Large intestine (tissue), 12 donors: ENCODE measurements at places on chromosomes 13 and 19. TPM values are rescaled to one million over a fixed set of nuclear protein-coding genes. Genes with fewer than 3 reads are reported as not detected.

The RABAC1 gene
- 82.4 TPM for polyA plus RNA-seq

The FBXO17 gene
- 88.6 TPM for polyA plus RNA-seq

The ZNF563 gene
- polyA plus RNA-seq: 2.8 TPM

The FEM1A gene
- 1.7 TPM for polyA plus RNA-seq

The TMEM238 gene
- polyA plus RNA-seq: 8.7 TPM

The ZNF780B gene
- 21.8 TPM for polyA plus RNA-seq

The POU4F1 gene
- 0.48 TPM for polyA plus RNA-seq

The APOC1 gene
- 11.3 TPM for polyA plus RNA-seq

The IZUMO4 gene
- polyA plus RNA-seq: 4.4 TPM

The MRPS12 gene
- polyA plus RNA-seq: 23.5 TPM

The VSIG10L gene
- polyA plus RNA-seq: 2.2 TPM

The CCDC8 gene
- polyA plus RNA-seq: 44.8 TPM

The ATXN8OS gene
- 0.12 TPM for polyA plus RNA-seq

The TUBA3C gene
- not detected for polyA plus RNA-seq
